ENCODE measurements at places on chromosomes 2 and 18.

GRCh38 chr2:49753344-49753985, 599.1 kb upstream of the FSHR start:
- no peak for DNase-seq

DNA sequence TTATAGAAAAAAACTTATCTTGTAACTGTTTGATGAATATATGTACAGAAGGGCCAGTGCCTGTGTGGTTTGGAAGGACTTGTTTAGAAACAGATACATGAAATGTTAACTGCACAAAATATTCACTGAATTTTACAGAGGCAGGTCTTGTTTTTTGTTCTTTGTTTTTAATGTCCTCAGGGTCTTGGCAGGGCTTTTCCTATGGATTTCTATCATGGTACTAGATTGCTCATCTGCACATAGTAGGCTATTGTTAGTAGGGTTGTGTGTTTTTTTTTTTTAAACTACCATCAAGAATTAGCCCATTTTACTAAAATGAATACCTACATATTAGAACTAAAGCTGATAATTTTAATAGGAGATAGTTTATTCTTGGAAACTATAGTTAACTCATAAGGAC, 3.5 kb downstream of the CABYR start:
- DNase-seq = no peak

GRCh38 chr2:133822517-133823225, 254.4 kb upstream of the NCKAP5 start:
- DNase-seq = no peak

DNA sequence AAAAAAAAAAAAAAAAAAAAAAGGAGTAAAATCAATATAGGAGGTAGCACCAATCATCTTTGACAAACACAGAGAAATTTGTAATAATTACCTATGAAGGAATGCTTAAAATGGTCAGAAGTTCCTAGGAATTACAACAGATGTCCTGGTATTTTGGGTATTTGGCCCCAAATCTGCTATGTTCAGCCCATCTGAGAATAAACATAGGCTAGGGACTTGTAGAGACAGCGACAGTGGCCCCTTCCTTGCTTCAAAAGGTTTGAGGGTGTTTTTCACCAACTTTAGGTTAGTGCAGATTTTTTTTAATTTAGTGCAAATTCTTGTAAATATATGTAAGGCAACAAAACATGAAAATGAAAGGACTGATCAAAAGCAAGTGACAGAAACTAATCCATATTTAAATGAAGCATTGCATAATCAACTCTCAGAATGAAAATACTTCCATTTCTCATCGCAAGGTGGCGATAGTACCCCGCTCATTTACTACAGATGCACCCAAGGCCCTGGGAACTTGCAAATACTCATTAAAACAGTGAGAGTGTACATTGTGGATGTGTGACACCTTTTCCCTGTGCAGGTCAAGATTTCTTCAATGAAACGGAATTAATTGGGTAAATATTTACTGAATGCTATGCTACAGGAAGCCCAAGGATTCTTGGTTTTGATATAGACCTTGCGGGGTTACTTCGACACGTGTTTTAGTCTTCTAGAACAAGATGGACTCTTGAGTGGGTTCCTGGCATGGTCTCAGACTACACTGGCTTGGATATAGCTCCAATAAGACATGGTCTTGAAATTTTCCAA, 44.6 kb downstream of the FAM124B start:
- peak; percentile 13 for DNase-seq

DNA sequence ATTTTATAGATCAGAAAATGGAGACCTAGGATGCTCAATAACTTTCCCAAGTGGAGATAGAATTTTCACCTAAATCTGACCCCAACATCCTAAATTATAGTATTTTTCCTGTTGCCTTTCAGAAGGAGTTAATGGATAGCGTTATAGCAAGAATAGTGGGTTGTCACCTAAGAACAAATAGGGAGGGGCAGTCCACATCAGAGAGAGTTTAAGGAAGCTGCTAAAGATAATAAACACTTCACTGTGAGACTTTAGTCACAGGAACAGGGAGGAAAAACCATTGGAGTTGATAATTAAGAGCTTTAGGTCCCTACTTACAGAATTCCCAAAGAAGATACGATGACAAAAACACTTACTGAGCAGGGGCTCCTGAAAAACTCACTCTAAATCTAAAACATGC, 229.4 kb downstream of the PDE11A start:
- no peak for DNase-seq

- DNase-seq = no peak
Observed at GRCh38 chr2:230578106-230578505, 134.5 kb upstream of the CAB39 start.

DNA sequence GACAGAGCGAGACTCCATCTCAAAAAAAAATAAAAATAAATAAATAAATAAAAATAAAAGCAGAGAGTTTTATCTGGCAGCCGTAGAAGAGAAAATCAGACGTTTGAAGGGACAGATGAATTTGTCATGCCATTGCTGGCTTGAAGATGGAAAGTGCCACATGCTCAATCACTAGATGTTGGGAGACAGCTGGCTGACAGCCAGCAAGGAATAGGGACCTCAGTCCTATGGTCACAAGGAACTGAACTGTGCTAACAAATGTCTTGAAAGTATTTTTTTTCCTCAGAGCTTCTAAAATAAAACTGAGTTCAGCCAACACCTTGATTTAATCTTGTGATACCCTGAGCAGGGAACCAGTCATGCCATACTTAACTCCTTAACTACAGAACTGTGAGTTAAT, 65.4 kb downstream of the DTNA start:
- no peak for DNase-seq

DNA sequence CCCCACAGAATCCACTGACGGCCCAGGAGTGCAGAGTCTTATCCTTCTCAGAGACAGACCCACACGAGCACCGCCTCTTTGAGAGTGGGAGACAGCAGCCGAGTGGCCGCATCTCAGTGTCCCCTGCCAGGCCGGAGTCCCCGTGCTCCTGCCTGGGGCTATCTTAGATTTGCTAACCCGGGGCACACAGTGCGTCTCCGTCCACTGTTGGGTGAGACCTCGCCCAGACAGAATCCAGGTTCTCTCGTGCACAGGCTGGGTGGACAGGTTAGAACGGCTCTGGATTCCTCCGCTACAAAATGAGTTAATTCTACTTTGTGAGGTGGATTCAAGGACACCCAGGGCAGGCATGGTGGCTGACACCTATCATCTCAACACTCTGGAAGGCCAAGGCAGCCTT, 88.3 kb downstream of the ZNF516 start:
- no peak for DNase-seq

- no peak for DNase-seq
Observed at GRCh38 chr2:232658217-232658785, 24.9 kb downstream of the EFHD1 start.

GRCh38 chr2:205721057-205721449, 38.8 kb downstream of the NRP2 start:
- no peak for DNase-seq

DNA sequence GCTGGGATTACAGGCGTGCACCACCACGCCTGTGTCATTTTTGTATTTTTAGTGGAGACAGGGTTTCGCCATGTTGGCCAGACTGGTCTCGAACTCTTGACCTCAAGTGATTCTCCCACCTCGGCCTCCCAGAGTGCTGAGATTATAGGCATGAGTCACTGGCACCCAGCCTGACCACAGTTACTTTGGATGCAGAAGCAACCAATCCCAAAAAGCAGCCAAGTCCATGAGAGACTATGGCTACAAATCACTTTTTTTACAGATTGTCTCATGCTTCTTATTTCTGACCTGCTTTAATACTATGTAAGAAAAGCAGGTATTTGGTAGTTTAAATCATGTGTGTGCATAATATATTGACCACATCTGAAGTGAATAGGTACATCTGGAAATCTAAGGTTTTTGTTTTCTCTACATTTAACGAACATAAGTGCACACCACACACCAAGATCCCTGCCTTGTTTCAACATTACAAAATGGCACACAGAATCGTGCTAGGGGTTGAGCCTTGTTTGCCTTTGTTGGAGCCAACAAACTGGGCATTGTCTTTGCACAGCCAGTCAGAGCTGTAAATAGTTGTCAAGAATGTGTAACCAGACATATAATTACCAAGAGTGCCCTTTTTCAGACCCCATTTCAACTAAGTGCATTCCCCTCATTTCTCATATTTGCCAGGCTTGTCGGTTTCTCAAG, 18.3 kb upstream of the MAP4K4 start:
- DNase-seq = no peak

DNA sequence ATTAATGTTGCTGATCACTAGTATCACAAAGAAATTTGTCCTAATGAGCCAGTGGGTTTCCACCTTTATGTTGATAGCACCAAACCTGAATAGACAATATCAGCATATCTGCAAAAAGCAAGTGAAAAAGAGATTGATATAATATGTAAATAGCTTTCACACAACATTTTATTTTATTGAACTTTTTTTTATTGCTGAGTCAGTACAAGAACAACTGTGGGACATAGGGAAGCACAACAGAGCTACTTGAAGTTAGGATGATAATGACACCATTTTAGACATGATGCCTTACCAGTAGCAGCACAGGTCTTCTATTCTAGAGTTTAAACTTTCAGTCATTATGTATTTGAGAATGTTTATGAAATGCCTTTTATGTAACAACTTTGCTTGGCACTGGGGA, 554.1 kb upstream of the SETBP1 start:
- no peak for DNase-seq

GRCh38 chr2:100013892-100014677, 128.3 kb downstream of the AFF3 start:
- DNase-seq = no peak

DNA sequence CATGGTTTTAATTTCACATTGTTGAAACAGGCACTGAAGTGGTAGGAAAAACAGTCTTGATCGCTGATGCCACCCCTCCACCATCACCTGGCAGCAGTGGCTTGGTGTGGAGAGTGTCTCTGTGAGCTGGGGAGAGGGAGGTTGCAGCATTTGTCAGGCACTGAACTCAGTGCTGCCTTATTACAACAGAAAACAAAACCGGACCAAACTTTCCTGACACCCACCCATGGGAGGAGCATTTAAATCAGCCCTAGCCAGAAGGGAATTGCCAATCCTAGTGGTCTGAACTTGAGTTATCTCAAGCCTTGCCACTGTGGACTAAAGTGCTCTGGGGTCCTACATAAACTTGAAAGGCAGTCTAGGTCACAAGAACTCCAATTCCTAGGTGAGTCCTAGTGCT, 103.0 kb upstream of the LGALSL start:
- DNase-seq = no peak

- DNase-seq = no peak
Observed at GRCh38 chr2:72921853-72922252, 4.5 kb downstream of the EMX1 start.

DNA sequence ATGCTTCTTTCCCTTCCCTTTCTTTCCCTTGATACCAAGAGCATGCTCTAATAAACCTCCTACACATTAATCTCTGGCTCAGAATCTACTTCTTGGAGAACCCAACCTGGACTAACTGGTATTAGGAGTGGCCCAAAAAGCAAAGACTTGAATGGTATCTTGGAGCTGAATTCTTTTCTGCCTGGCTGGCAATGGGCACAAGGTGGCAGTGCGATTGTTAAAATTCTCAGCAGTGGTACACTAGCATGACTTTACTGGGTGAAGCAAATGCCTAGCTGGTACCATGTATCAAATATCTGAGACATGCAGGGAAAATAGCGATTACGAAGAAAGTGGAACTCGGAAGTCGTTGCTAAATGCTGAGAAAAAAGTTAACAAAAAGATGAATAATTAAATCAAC, 376.1 kb downstream of the XIRP2 start:
- DNase-seq = no peak

DNA sequence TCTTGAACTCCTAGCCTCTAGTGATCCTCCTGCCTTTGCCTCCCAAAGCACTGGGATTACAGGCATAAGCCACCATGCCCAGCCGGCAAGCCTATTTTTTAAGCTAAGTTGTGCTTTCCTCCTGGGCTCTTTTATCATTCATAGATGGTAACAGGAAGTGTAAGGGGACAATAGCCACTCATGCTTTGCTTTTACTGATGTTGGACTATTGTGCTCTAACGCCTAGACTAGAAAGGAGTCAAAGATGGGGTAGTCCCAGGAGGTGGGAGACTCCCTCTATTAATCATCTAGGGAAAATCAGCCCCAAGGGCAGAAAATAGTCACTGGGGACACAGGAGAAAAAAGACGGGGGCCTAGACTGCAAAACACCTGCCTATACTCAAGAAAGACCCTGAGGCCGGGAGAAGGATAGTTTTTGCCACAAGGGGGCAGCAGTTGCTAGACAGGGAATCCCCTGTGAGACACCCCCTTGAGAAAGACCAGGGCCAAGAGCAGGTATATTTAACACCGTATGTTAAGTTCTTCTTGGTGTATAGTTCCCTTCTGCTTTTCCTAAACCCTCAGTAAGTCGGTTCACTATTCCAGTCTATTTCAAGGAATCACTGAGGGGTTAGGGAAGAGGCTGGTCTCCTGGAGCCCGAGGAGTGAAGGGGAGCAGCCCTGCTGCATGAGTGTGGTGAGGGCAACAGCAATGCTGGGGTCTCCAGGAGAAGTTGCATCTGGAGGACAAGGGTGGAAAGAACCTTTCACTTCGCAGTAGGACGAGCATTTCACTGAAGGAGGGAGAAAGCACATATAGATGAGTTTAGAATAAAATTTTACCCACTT, 2.1 kb upstream of the CXCR1 start:
- peak; percentile 61 for DNase-seq

GRCh38 chr2:150209746-150210145, 277.7 kb downstream of the RND3 start:
- DNase-seq = no peak

DNA sequence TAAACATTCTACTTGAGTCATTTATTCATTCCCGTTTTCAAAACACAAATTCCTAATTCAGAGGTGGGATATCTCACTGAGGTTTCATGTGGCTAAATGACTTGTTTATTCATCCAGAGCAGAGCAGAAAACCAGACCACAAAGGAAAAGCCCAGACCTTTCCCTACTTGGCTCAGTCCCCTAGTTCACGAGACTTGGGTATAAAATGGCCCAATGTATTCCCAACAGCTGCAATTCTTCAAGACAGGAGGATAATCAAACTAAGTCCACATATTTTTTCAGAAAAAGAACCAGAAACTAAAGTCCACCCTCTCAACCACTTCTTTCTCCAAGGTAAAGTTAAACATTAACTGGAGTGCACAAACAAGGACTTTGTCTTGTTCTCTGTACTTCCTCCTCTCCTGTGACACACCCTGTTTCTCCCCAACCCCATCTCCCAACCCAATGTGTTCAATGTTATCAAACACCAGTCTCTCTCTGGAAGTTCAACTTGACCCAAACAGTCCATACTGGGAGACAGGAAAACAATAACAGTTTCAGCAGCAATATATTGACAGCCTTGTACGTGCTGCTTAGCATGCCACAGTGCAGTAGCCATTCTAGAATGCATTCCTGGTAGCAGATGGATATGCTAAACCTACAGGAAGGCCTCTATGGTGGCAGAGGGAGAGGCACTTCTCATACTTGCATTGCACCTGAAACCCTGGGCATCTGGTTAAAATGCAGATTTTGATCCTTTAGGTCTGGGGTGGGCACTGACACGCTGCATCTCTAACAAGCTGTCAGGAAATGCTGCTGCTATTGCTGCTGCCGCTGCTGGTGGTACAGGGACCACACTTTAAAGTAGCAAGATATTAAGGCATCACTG, 110.7 kb downstream of the INO80D start:
- DNase-seq = no peak

GRCh38 chr2:127078666-127079270, 28.2 kb downstream of the BIN1 start:
- DNase-seq = no peak
